ENCODE measurements at places on chromosomes 7 and 10.

GRCh38 chr7:46900312-46901263 lies 681.3 kb downstream of the TNS3 start:
- DNase-seq = no peak

- no peak for DNase-seq
Measured at GRCh38 chr10:94213001-94213530, 149.7 kb downstream of the NOC3L start.

- no peak for DNase-seq
Measured at GRCh38 chr7:1415389-1415990, 43.8 kb downstream of the MICALL2 start.

DNA sequence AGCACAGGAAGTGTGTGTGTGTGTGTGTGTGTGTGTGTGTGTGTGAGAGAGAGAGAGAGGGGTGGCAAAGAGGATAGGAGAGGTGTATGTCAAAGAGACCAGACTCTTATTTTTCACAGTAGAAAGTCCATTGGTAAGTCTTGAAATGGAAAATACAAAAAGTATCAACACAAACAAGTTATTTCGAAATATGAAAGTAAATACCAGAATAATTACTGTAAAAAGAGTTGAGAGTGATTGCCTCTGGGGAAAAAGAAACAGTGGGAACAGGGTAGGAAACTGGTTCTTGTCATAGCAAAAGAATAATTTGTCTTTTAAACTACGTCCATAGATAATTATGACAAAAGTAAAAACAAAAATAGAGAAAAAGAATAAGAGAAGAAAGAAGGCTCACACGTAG lies 29.0 kb upstream of the EIF5AL1 start:
- no peak for DNase-seq

DNA sequence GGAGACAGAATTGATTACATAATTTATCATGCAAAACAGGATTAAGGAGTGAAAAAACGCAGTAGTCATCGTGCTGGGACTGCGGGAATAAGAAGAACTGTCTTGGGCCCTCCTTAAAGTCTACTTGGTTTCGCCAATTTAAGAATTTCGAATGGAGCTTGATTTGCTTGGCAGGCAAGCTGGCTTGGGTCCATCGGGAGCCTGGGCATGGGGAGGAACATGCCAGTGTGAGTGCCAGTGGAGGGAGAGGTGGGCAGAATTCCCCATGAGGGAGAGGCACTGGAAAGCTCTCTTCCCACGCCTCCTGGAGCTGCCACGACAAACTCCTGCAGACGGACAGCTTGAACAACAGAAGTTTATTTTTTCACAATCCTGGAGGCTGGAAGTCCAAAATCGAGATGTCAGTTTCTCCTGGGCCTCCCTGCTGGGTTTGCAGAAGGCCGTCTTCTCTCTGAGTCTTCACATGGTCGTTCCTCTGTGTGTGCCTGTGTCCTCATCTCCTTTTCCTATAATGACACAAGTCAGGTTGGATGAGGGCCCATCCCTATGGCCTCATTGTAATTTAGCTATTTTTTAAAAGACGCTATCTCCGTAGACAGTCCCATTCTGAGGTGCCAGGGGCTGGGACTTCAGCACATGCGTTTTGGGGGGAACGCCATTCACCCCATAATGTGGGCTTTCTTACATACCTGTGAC lies 528.7 kb upstream of the DPP6 start:
- no peak for DNase-seq

- DNase-seq = no peak
Measured at GRCh38 chr10:119827430-119827829, 45.2 kb downstream of the MCMBP start.

GRCh38 chr10:29559996-29560395 lies 74.8 kb downstream of the SVIL start:
- no peak for DNase-seq

DNA sequence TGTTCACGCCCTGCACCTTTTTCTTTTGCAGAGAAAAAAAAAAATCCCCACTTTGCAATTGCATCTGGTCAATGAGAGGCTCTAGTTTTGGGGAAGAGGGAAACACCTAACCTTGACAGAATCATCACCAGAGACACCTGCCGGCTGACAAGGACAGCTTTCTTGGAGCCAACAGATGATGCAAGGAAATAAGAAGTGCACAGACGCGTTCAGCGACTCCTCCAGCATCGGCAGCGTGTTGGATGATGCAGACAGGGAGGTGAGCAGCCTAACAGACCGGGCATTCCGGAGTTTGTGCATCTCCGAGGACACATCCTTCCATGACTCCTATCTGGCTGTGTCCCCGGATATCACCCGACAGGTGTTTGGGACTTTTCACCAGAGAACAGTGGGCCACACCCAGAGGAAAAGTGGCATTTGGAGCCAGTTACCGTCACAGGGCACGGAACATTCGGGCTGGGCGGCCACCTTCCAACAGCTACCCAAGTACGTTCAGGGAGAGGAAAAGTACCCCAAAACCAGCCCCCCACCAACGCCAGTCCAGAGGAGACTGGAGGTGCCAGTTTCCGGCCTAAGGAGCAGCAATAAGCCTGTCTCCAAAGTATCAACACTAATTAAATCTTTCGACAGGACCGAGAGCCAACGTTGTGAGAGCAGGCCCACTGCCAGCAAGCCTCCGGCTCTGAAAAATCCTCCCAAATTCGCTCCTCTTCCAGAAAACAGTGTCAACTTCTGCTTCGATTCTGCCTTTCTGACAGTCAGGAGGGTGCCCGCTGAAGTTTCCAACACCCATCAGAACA lies 23.6 kb downstream of the C10orf71 start:
- DNase-seq = no peak

DNA sequence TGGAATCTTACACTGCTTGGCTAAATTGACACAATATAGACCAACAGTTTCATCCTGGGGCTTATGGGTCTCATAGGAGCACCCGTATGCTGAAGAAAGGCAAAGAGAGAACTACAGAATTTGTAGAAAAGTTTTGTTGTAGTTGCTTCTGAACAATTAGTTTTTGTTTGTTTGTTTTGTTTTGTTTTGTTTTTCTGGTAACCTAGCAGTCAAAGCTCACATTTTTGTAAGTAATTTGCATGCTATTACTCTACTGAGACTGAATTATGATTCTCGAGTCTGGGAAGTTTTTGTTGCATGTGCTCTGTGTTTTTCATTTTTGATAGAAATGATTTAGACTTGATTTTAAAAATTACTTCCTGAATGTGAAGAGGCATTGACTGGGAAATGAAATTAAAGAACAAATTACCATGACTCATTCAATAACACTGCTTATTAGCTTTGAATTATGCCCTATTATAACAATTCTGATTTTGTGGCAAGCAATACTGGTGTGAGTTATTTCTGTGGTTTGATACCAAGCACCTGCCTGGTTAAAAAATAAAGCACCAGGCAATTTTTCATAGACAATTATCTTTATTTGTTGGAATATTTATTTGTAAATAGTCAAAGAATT lies 438 bp downstream of the LSMEM1 start:
- no peak for DNase-seq

GRCh38 chr7:40760293-40760964 lies 625.6 kb downstream of the SUGCT start:
- DNase-seq = no peak

DNA sequence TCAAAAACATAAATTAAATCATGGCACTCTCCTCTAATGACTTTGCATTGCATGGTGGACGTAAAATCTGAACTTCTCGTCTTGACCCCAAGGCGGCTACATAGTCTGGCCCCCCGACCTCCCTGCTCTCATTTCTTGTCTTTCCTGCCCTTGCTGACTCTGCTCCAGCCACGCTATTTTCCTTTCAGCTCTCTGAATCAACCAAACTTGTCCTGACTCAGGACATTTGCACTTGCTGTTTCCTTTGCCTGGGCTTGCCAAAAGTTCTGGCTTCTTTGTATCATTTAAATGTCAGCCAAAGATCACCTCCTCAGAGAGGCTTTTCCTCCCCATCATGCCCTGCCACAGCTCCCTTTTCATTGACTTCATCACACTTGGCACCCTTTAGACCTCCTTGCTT lies 107.7 kb upstream of the NFE2L3 start:
- DNase-seq = no peak

- DNase-seq = no peak
Measured at GRCh38 chr10:123761038-123761428, 94.9 kb downstream of the GPR26 start.

GRCh38 chr10:16948361-16948760 lies 131.1 kb upstream of the RSU1 start:
- no peak for DNase-seq

GRCh38 chr7:41217306-41217705 lies 485.6 kb downstream of the INHBA start:
- DNase-seq = no peak

GRCh38 chr10:83685458-83685857 lies 453.9 kb upstream of the GHITM start:
- DNase-seq = no peak

GRCh38 chr7:19930851-19931250 lies 157.4 kb upstream of the TMEM196 start:
- no peak for DNase-seq

DNA sequence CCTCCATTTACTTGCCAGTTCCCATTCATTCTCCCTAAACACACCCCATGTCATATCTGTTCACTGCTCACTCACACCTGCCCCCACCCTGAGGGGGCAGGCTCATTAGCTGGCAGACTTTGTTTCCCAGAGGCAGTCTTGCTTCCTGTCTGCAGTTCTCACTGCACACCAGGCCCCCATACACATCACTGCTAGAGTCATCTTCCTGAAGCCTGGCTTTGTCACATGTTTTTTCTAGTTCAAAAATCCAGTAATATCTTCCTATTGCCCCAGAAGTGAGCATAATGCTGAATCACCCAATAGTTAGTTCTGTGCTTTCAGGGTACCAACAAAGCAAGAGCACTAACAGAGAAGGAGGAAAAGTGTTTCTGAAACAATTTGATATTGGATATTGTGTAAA lies 1.9 kb downstream of the LRRC72 start:
- DNase-seq = no peak

DNA sequence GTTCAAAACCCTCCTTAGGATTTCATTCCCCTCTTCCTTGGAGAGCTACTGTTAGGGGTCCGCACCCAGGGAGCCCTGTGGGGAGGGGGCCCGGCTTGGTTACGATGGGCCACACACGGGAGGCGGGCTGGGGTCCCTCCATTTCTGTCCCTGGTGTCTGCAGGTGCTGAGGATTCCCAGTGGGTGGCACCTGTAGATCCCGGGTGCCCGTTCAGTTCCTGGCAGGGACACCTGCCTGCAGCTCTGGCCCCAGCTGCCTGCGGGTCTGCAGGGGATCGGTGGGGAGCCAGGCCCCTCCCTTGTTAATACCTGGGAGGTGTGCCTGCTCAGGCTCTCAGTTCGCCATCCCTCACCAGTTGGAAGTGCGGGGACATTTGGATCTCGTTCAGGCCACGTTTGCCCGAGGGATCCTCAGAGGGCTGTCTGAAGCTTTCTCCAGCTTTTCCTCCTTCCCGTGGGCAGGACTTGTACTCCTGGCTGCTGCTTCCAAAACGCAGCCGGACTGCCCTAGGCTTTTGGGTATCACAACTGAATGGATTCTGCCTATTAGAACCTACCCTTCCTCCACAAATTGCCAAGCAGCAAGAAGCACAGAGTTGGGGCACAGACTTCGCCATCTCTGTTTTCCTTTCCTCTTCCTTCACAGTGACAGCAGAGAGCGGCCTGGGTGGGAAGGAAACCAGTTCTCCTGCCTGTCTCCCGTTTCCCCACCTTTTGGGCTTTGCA lies 22.3 kb upstream of the IL15RA start:
- no peak for DNase-seq

DNA sequence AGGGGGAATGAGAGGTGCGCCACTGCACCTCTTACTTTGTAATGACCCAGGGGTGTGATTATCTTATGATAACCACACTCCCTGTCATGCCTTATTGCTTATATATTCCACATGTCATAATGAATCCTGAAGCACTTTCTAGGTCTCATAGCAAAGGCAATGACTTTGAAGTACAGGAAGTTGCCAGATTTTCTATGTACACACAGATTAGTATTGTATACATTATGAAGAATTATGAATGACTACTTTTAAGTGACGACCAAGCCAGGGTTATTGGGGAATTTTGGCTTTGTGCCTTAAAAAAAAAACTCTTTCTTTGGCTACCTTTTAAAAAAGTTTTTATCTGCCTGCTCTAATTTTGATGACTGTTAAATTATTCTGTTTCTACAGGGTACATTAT lies 269.6 kb downstream of the MDFIC start:
- no peak for DNase-seq

- DNase-seq = no peak
Measured at GRCh38 chr7:143300959-143301935, 13.1 kb downstream of the CASP2 start.

DNA sequence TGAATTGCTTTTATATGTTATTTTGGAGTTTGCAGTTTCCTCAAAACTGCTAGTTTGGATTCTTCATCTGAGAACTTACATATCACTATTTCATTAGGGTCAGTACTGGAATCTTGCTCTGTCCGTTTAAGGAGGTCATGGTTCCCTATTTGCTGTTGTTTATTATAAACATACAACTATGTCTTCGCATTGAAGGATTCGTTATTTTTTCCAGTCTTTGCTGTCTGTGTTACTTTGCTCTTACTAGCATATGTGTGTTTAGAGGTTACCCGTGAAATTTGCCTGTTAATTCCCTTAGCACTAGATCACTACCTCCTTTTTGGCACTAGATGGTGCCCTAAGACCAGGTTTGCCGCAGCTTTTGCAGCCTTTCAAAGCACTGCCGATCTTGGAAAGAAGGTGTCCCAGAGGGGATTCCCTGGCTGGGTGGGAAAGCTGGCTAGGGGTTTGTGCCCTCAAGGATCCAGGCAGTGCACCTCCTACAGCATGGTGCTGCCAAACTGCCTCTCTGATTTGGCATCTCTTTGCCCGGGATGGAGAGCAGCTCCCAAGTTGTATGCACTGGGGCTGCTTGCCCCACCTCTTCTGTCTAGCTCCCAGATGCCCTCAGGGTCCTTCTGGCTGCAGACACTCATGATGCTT lies 103.1 kb upstream of the APBB1IP start:
- no peak for DNase-seq

DNA sequence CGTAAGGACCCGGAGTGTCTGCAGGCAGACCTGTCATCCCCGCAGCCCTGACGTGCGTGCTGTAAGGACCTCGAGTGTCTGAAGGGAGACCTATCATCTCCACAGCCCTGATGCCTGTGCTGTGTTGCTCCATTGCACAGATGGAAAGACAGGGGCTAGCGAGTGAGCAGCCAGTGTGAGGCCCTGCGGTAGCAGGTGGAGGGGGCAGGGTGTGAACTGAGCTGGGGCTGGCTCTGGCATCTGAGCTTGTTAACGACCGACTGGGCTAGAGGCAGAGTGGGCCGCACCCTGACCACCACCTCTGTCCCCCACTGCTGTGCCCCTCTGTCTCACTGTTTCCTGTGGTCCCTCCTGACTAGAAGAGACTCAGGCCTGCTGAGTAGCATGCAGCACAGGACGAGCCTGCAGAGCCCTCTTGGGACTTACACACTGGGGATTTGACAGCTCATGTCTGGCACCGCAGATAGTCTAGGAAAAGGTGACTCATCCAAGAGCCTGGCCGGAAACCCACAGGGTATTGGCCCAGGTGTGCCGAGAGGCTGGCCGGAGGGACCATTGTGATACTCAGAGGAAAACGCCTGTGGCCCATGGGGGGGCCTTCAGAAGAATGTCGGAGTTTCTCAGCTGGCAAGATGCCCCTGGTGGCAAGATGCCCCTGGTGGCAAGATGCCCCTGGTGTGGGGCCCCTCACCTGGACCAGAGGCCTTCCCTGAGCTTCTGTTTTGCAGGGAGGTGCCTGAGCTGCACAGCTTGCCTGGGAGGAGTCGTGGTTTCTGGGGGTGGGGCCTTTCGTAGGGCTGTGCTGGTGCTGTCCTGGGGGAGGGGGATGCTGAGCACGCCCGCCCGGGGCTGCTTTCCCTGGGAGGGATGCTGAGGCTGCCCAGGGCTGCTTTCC lies 34.3 kb downstream of the INPP5A start:
- DNase-seq = no peak

- DNase-seq = no peak
Measured at GRCh38 chr7:85023916-85024315, 162.9 kb downstream of the SEMA3D start.
